ENCODE measurements at places on chromosomes 3 and 15.

DNA sequence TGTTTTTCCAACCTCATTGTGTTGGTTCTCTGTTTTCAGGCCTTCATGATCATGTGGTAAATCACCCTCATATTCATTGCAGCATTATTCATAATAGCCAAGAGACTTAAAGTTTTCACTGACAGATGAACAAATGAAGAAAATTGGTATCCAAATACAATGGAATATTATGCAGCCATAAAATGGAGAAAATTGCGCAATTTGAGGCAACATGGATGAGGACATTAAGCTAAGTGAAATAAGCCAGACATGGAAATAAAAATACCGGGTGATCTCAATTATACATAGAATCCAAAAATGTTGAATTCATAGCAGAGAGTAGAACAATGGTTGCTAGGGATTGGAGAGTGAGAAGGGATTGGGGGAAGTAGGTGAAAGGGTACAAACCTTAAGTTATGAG, 491.9 kb upstream of the KCNMB2 start:
- no peak for DNase-seq

DNA sequence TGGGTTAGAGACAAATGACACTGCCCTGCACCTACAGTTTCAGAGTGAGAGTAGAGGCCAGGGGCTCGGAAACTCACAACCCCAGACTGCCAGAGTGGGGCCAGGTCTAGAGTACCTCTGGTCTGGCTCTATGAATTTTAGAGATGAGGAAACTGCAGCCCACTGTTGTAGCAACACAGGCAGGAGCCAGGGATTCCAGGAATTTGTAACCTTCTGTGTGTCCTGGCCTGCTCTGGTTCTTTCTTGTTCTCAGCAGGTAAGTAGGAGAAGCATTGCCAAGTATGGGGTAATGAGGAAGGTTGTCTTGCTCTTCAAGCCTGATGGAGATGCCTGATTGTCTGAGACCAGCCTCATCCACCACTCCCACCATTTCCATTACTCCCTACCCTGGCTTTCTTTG, 221.8 kb downstream of the UACA start:
- no peak for DNase-seq

DNA sequence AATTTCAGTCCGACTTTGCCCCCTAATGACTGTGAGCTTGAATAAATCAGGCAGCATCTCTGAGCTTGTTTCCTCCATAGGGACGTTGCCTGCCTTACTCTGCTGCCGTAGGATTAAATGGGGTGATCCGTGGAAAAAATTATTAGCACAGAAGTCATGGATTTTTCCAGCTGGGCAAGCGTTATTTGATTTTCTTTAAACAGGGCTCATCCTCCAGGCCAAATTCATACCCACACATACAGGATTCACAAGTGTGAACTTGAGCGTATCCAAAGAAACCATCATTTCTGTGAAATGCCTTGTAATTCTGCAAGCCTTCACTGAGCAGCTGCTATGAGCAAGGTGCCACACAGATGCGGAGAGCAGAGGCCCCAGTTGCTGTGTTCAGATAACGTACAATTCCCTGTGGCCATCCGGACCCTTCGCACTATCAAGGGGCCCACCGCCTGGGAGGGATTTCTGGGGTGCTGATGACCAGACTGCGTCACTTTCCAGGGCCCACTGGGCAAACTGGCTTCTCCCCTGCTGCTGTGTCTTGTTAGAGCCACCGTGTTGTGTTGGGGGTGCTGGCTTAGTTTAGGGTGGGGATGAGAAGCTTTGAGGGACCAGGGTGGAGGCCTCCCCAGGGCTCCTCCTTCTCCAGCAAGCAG, 61.4 kb downstream of the MGLL start:
- DNase-seq: no peak

DNA sequence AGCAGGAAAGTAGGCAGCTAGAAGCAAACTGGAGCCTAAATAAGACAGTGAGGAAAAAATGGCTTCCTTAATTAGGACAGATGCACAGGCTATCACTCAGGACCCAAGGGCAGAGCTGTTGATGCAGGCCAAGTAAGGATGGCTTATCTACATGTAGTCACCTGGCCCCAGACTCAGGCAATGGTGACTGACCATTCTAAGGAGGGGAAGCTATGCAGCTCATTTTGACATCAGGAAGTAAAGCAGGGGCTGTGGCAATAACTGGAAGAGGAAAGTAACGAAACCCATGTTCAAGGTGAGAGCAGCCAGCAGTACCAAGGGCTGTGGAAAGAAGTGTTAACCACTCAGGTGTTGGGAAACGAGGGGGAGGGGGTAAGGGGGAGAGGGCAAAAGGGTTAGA, 16.2 kb downstream of the ACAD11 start:
- DNase-seq: no peak

- DNase-seq: no peak
Observed at GRCh38 chr3:54621184-54621583, 306.7 kb downstream of the LRTM1 start.

DNA sequence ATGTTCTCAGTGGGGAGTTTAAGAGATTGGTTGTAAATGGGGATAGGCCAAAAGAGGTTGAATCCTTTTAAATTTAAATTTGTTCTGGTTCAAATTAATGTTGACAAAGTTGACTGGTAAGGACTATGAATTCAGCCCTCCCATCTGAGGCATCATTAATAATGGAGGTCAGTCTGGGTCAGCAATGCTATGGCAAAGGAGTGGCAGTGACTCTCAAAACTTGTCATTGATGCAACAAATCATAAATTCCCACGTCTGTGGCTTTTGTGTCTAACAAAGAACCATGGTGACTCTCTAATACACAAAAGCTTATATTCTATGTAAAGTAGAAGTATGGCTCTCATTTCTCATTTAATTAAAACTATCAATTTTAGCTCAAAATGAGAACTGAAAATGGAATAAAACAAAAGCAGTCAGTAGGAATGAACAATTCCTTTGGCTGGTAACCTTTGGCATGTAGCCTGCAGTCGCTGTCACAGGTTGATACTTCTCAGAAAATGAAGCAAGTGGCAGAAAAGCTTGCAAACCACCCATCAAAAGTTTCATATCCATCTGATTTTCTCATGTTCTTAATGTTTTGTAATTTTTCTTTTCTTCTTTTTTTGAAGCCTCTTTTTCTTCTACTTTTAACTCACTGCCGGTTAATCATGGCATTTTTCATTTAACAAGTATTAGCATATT, 12.2 kb upstream of the ZBED2 start:
- no peak for DNase-seq

DNA sequence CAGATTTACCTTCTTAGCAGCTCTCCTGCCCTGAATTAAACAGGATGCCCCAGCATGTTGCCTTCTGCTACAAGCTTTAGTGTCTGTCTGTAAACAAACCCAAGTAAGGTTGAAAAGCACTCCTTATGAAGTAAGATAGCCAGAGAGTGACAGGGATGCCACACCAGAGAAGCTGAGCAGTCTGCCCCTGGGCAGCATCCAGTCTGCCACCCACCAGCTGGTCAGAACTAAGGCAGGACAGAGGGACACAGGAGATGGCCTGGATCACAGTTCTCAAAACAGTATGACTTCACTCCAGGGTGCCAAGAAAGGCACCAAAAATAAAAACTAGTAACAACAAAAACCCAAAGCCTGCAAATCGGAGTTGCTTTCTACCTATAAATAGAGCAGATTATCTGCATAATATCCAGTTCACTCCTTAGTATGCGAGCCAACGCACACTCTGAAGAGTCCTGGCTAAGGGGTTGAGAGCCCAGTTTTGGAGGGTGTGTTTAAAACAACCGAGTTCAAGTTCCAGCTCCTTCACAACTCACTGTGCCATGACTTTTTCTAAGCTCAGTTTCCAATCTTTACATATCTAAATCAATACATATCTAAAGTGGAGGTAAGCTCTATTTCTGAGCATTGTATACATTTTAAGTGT, 198.9 kb downstream of the KCNMB2 start:
- DNase-seq: no peak

DNA sequence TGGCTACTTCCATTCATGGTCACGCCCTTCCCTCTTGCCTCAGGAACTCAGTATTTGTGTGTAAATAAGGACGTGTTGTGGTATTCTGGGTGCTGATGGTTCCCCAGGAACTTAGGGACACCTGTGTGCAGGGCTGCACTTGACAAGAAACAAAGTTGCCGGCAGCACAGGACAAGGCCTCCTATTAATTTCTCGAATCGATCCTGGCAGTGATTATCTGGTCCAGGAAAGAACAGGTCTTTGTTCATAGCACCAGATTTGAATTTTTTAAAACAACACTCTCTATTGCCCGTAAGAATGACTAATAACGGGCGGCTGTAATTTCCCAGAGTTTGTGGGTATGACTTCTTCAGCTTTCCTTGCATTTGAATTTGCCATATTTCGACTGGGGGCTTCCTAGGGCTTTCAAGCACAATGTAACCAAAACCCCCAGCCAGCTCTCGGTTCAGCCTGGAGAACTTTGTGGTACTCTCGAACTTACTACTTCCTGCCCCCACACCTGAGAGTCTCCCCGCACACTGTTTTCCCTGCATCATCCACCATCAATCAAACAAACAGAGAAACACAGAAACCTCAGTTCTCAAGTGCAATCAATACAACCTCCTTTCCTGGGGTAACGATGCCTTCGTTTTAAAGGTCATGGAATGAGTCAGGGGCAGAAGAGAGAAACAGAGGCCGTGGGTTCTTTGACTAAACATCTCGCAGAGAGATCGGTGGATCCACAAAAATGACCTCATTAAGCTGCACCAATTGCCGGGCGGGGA, 241.7 kb upstream of the ICE2 start:
- peak; percentile 4 for DNase-seq

DNA sequence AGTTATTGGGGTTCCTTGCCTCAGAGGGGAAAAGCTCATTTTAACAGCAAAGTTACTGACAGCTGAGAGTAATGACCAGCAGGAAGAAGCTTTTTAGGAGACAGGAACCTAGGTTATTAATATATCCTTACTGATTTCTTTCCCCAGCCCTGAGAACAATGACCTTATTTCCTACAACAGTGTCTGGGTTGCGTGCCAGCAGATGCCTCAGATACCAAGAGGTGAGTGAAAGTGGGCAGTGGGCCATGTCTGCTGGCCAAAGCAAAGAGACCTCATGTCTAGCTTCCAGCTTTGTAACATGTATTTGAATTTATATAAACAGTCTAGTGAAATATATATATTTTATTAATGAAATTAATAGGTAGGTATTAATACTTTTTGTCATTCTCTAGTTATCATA, 5.0 kb downstream of the CCNDBP1 start:
- no peak for DNase-seq

DNA sequence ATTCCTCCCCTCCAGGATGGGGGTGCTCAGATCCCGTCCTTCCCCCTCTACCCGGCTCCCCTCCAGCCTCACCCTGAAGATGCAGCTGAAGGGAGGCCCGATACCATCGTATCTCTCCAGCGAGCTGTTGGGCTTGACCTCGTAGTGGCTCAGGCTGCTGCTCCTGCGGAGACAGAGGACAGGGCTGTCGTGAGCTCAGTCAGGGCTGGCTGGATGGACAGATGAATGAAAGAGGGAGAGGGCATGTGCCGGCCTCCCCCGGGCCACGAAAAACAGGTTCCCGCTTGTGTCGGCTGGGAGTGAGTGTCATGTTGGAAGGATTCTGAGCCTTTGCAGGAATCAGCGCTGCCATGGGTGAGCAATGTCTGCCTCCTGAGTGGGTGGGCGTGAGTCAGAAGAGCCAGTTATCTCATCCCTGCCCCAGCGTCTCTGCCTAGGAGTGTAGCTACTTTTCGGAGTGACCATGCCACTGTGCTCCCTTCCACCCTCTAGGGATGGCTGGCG, 35.2 kb downstream of the FEM1B start:
- DNase-seq: no peak

DNA sequence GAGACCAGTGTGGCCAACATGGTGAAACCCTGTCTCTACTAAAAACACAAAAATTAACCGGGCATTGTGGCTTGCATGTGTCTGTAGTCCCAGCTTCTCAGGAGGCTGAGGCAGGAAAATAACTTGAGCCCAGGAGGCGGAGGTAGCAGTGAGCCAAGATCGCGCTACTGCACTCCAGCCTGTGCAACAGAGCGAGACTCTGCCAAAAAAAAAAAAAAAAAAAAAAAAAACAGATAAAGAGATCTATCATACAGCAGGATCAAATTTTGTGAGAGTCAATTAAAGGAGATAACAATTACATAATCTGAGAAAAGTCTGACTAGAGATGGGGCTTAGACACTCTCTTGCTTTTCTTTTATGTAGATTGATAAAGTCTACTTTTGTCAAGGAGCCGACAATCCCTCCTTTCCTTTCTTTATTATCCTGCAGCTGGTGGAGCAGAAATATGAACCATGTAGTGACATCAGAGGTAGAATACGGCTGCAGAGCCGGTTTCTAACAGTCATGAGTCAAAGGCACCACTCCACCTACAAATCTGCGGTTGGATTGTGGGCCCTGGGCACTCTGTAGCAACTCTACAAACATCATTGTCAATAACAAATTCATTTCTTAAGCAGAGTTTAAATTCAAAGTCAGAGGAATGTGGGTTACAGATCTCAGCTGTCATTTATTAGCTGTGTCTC, 9.0 kb downstream of the C2CD4A start:
- peak; percentile 88 for DNase-seq

GRCh38 chr3:183151821-183152351, 10.6 kb downstream of the LAMP3 start:
- no peak for DNase-seq

GRCh38 chr15:63523306-63523990, 19.1 kb downstream of the USP3 start:
- DNase-seq: no peak

- no peak for DNase-seq
Observed at GRCh38 chr15:48733615-48734014, 77.3 kb downstream of the CEP152 start.

Measured in NCI-H510A treated with DMSO at 0.1 percent for 48 hours (cell line).